ENCODE measurements at places on chromosomes 1 and 21.

DNA sequence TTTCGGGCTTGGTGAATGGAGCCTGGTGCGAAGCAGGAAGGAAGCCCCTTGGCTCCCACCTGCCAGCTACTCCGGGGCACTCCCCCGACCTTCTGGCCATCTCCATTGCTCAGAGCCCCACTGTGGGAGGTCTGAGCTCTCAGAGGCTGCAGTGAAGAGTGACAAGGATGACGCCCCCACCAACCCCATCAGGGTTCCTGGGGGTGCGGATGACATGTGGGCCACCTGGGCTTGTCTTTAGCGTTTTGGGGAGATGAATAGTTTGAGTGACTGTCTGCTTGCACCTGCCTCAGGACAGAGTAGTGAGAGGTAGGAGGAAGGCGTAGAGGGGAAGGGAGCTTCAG is 43.2 kb upstream of the LBR start:
- DNase-seq, result no peak

DNA sequence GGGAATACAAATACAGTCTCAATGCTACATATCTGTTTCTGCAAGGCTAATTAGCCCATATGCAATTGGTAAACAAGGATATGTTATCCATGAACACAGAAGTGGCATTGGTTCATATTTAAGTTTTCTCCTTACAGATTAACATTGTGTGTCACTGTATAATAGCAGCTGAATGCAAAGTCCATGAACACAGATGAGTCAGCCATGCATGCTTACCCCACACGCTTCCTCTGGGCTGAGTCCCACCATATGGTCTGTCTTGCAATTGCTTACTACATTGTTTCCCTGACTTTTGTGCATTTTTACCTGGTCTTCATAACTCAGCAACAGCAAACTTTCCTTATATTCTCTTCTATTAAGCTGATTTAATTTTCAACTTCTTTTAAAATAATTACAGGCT is 41.5 kb upstream of the TSNAX start:
- DNase-seq, result no peak

- no peak for DNase-seq
Measured at GRCh38 chr1:80659161-80659560, 1141.6 kb upstream of the ADGRL2 start.

- DNase-seq, result no peak
Measured at GRCh38 chr1:94037392-94038229, 83.3 kb downstream of the ABCA4 start.

DNA sequence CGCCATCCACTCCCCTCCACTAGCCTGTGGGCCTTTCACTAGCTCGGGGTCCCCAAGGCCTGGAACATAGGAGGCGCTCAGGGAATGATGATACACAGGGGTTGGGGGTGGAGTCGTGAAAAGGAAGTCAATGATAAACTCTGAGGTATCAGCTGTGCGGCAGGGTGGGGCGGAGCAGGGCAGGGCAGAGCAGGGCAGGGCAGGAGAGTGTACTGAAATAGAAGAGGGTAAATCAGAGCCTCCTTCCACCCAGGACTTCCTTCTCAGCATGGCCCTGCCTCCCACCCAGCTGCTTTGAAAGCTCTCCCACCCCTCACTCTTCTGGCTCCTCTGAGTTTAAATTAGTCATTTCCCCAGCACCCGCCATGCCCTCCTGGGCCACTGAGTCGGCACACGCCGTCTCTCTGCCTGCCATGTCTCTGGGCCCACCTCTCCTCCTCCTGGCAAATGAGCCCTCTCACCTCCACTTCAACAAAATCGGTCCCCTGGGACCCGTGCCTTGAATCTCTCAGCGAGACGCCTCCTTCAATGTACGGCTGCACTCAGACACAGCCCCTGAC is 16.9 kb downstream of the CAPZB start:
- peak; percentile 77 for DNase-seq

- DNase-seq, result no peak
Measured at GRCh38 chr1:67001682-67002425, 52.1 kb downstream of the SLC35D1 start.

- no peak for DNase-seq
Measured at GRCh38 chr21:33211732-33212131, 18.0 kb upstream of the IFNAR2 start.

- no peak for DNase-seq
Measured at GRCh38 chr1:204723131-204723787, 37.7 kb upstream of the LRRN2 start.

DNA sequence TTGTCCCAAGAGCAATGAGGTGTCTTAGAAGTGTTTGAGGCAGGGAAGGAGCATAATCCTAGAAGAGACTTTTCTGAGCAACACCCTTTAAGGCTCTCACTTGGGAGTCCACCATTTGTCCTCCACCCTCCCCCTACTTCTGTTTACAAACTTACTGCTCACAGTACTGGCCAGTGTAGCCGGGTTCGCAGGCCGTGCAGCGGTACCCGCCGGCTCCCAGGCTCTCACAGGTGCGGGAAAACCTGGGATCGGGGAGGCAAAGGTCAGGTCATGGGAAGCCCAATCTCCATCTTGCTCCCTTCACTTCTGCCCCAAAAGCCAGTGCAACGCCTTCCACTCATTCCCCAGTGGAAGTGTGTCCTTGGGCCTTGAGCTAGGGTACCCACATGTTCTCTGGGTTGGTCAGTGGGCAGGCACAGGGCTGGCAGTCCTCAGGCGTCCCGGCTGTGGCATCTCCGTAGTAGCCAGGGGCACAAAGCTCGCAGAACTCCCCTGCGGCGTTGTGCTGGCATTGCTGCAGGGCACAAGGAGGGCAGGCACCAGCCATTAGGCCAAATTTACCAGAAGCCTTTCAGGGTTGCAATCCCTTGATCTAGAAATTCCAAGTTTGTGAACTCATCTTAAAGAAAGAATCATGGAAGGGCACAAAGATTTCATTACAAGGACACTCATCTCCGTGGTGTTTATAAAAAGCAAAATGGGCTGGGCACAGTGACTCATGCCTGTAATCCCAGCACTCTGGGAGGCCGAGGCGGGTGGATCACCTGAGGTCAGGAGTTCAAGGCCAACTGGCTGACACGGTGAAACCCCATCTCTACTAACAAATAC is 49.8 kb downstream of the LDLRAD2 start:
- no peak for DNase-seq

GRCh38 chr1:56414728-56415224 is 164.6 kb downstream of the PLPP3 start:
- no peak for DNase-seq

DNA sequence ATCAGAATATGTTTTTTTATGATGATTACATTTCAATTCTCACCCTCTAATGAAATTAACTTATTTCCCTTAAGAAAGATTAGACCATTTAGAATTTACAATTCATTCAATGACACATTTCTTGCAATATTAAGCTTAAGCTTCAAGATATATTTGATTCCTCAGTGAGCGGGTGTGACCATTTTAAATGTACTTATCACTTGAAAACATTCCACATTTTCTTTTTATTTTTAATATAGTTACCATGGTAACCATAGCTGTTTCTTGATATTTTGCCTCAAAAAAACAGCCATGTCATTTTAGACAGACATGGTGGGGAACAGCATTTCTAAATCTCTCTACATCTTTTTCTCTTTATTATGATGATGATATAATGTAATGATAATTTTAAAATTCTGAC is 1029.0 kb upstream of the B3GALT2 start:
- DNase-seq, result no peak

DNA sequence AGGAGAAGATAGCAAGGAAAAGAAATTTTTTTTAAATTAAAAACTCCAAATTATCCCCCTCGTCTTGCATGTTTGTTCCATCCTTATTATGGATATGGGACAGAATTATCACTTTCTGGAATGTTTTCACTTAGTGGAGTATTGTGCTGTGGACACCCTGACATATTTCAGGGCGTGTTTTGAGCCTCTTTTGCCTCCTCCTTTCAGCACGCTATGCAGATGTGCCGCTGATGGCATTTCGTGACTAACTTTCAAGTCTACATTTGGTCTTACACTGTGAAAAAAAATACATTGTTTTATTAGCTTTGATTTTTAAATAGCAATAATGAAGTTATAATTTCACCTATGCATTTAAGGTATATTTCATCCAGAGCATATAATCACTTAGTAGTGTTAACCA is 738.7 kb downstream of the LTN1 start:
- no peak for DNase-seq

DNA sequence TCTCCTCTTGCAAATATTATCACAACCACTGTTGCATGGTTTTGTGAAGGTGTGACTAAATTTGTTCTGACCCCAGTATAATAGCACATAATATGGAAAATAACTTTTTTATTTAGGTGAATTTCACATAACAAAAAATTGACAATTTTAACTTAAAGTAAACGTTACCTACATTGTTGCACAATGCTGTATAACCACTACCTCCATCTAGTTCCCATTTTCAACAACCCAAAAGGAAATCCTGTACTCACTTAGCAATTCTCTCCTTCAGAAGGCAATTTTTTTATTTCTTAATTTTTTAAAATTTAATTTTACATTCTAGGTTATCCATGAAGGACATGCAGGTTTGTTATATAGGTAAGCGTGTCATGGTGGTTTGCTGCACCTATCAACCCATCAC is 95.2 kb downstream of the KCNJ6 start:
- DNase-seq, result no peak

GRCh38 chr1:42733415-42734200 is 6.4 kb downstream of the CLDN19 start:
- DNase-seq, result no peak

GRCh38 chr21:42570362-42570761 is 56.7 kb downstream of the SLC37A1 start:
- DNase-seq, result no peak

GRCh38 chr1:28737307-28738132 is 780 bp downstream of the YTHDF2 start:
- peak; percentile 40 for DNase-seq

GRCh38 chr1:223199094-223199647 is 56.1 kb upstream of the TLR5 start:
- no peak for DNase-seq

DNA sequence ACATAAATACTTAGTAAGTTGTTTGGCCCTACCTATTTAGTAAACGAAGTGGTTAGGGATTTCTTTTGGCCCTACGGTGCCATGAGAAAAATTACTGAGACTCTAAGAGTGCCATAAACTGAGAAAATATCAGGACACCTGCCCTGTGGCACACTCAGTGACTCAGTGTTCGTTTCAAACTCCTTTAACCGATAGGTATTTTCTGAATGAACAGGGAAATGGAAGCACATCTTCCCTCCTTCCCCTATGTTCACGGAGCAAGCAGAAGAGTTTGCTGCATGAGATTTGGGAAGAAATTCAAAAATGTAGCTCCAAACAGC is 134.2 kb downstream of the KAZN start:
- no peak for DNase-seq

DNA sequence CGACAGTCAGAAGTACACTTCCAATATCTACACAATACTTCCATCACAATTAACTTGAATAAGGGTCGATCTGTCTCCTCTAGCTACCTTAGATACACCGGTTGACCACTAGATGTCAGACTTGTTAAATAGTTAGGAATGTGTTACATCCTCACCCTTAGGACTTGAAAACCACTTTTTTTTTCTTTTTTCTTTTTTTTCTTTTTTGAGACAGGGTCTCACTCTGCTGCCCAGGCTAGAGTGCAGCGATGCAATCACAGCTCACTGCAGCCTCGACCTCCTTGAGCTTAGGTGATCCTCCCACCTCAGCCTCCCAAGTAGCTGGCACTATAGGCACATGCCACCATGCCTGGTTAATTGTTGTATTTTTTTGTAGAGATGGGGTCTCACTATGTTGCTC is 120.4 kb upstream of the GREM2 start:
- DNase-seq, result no peak

- no peak for DNase-seq
Measured at GRCh38 chr21:28683982-28684752, 308.5 kb downstream of the LTN1 start.

DNA sequence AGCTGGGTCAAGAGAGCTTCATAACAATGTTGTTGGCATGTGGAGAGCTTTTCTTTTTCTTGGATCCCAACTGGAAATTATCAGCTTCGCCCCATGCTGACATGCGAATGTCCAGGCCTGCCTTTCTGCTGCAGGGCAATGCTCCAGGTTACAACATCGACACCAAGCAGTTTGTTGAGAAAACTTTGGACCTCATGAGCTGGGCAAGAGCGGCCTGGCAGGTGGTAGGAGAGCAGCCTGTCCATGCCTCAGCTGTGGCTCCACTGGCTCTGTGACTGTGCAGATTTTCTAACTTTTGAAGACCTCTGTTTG is 41.4 kb downstream of the MTARC1 start:
- DNase-seq, result no peak

DNA sequence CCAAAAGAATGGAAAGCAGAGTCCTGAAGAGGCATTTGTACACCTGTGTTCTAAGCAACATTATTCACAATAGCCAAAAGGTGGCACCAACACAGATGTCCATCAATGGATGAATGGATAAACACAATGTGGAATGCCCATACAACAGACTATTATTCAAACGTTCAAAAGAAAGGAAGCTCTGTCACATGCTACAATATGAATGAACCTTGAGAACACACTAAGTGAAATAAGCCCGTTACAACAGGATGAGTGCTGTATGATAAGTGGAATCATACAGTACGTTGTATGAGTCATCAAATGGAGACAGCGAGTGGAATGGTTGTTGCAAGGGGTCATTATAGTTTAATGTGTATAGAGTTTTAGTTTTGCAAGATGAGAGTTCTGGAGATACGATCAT is 80.1 kb downstream of the SH3BGR start:
- no peak for DNase-seq

DNA sequence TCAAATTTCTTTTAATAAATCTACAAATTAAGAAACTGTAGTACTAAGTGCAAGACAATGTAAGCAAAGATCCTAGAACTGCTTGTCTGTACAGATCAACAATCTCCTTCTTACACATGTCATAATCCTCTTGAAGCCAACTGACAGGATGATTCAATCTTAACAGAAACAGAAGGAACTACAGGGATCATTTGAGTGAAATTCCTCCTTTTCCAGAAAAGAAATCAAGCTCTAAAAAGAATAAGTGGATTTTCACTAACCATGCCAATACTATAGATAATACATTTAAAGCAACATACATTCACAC is 53.2 kb downstream of the RAB3GAP2 start:
- DNase-seq, result no peak

DNA sequence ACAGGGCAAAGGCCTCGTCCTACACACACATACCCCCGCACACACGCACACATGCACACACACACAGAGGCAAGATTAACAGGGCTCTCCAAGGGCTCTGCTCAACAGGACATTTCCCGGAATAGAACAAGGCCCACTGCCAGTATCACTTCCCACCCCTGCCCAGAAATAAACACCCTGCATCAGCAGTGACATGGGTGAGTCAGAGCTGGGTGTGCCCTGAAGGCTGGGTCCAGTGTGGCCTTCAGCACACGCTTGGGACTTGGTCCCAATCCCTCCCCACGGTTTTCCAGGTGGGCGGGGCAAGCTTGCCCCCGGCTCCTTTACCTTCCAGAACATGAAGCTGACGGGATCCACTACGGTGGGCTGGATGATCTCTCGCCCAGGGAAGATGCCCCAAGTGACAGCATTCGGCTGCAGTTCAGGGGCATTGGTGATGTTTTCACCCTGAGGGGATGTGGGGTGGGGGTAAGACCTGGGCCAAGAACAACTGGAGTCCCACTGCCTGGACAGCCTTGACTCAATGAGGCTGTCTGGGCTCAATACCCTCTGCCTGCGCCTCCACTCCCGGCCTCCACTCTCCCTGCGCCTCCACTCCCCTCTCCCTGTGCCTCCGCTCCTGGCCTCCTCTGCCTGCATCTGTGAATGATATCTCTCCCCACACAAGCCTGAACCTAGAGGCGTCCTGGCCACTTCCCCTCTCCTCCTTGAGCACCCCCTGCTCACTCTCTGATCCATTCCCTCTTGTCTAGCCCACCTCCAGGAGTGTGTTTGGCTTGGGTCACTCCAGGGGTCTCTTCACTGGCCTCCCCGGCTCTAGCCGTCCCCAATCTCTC is 14.7 kb downstream of the MTHFR start:
- no peak for DNase-seq

- no peak for DNase-seq
Measured at GRCh38 chr1:74468982-74469603, 43.3 kb downstream of the LRRC53 start.

All from CD4-positive, alpha-beta T cell treated with Interleukin-6 at 100 ng/mL for 8 hours (primary cell).